ENCODE measurements at places on chromosomes 12 and 14. TPM values are rescaled to one million over a fixed set of nuclear protein-coding genes. Genes with fewer than 3 reads are reported as not detected.

Gene PDZRN4
- not detected for total RNA-seq

Gene TRPV4
- 0.08 TPM for total RNA-seq

Gene MMP17
- 13.3 TPM for total RNA-seq

Gene KRT1
- total RNA-seq, result not detected

Gene KCNH5
- total RNA-seq, result not detected

Gene DHRS2
- 8.3 TPM for total RNA-seq

Gene PRH2
- total RNA-seq, result not detected

Gene MEG3
- total RNA-seq, result 51.9 TPM

Gene WDHD1
- 13.5 TPM for total RNA-seq

Gene IAPP
- not detected for total RNA-seq

Gene FBRSL1
- 68.8 TPM for total RNA-seq

Gene CNPY2
- 150 TPM for total RNA-seq

Gene C1R
- total RNA-seq, result 28.9 TPM

Gene PGF
- 2.3 TPM for total RNA-seq

Gene LHX5
- not detected for total RNA-seq
